ENCODE measurements at places on chromosomes 2 and 18. TPM values are rescaled to one million over a fixed set of nuclear protein-coding genes. Genes with fewer than 3 reads are reported as not detected.

Gene CXCR2
- not detected for total RNA-seq

DNA sequence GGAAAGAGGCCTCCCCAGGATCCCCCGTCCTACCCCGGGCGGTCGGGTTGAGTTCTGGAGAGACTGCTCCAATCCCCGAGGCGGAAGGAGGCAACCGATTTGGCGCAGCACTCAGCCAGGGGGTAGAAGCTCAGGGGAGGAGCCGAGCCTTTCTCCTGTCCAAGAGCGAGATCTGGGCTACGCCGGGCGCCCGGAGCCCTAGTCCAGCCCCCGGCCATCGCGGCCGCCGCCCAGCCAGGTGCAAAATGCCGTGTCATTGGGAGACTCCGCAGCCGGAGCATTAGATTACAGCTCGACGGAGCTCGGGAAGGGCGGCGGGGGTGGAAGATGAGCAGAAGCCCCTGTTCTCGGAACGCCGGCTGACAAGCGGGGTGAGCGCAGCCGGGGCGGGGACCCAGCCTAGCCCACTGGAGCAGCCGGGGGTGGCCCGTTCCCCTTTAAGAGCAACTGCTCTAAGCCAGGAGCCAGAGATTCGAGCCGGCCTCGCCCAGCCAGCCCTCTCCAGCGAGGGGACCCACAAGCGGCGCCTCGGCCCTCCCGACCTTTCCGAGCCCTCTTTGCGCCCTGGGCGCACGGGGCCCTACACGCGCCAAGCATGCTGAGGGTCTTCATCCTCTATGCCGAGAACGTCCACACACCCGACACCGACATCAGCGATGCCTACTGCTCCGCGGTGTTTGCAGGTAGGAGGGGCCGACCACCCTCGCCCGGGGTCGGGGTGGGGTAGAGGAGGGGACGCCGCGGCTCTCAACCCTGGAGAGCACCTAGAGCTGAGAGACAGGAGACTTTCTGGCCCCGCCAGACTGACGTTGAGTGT, at the start of gene DYSF:
DYSF (plus strand) TSS at position 158 of the 817 bp plus-strand sequence.
- H3K27ac ChIP-seq, result no peak within 1 kb of the TSS
- peaks cover 16% of the 10 kb centered on the region for H3K27me3 ChIP-seq
- peaks cover 24% of the 10 kb centered on the region for H3K4me1 ChIP-seq
- H3K4me3 ChIP-seq, result peak within 1 kb of the TSS; percentile 45

Gene ASB18
- total RNA-seq, result not detected

GRCh38 chr18:79453816-79454735, 58.3 kb downstream of the NFATC1 start:
- no peak overlapping the region for H3K27ac ChIP-seq
- no peaks in the 10 kb centered on the region for H3K27me3 ChIP-seq
- no peak overlapping the region for H3K4me3 ChIP-seq
- no peak for DNase-seq

GRCh38 chr2:236663287-236664101, 93.9 kb downstream of the ACKR3 start:
- no peaks in the 10 kb centered on the region for H3K4me1 ChIP-seq
- no peaks in the 10 kb centered on the region for H3K36me3 ChIP-seq
- no peak overlapping the region for H3K4me3 ChIP-seq

Gene DSG1
- not detected for total RNA-seq

Gene BCL2
- 58.9 TPM for total RNA-seq

DNA sequence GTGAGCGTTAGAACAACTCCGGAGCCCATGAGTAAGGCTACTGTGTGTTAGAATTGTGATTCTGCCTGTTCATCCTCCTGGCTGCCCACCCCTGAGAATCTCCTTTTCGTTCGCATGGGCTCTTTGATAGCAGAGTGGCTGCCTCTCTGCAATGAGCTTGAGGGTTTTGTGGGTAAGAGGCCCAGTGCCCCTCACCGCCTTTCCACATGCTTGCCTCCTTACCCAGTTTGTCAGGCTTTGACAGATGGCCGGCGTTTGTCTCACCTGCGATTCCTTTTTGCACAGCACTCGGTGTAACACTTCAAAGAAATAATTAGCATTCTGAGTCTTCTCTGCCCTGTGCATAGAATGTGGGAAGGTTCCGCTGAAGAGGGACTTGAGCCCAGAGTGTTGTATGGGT, 138.0 kb downstream of the RHBDD1 start:
- H3K4me1 ChIP-seq, result peaks cover 3% of the 10 kb centered on the region
- DNase-seq, result no peak
- H3K36me3 ChIP-seq, result no peaks in the 10 kb centered on the region
- H3K27ac ChIP-seq, result no peak overlapping the region
- H3K4me3 ChIP-seq, result no peak overlapping the region
- H3K27me3 ChIP-seq, result no peaks in the 10 kb centered on the region

- no peak overlapping the region for H3K4me3 ChIP-seq
- no peak for DNase-seq
- no peak overlapping the region for H3K27ac ChIP-seq
- H3K27me3 ChIP-seq, result no peaks in the 10 kb centered on the region
- H3K4me1 ChIP-seq, result no peaks in the 10 kb centered on the region
These were observed 9.7 kb downstream of the CMPK2 start for GRCh38 chr2:6855860-6856547.

GRCh38 chr18:27600245-27600644, 415.1 kb upstream of the CHST9 start:
- H3K4me3 ChIP-seq, result no peak overlapping the region
- no peak overlapping the region for H3K27ac ChIP-seq
- H3K27me3 ChIP-seq, result no peaks in the 10 kb centered on the region
- no peaks in the 10 kb centered on the region for H3K4me1 ChIP-seq

DNA sequence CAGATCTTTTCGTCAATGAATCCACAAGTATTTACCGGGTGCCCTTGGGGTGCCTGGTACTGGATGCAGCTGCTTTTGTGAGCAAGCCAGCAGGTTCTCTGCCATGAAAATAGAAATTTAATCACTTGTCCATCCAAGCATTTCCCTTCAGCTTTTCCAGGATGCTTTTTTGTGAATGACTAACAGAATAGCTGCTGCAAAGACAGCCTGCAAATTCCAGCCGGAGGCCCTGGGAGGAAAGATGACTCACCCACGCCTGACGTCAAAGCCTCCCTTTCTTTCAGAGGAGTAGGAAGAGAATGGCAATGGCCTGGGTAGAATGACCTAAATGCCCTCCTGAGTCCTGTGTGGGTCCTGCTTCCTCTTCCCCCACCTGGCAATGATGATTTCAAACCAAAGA, 111.9 kb downstream of the AP1S3 start:
- no peak overlapping the region for H3K4me3 ChIP-seq
- no peak overlapping the region for H3K27ac ChIP-seq
- no peaks in the 10 kb centered on the region for H3K36me3 ChIP-seq

Gene MFF
- 64.6 TPM for total RNA-seq

GRCh38 chr2:8488001-8488738, 193.7 kb upstream of the ID2 start:
- H3K4me1 ChIP-seq, result peaks cover 39% of the 10 kb centered on the region
- no peaks in the 10 kb centered on the region for H3K36me3 ChIP-seq
- no peaks in the 10 kb centered on the region for H3K27me3 ChIP-seq
- H3K4me3 ChIP-seq, result peak overlapping the region; percentile 57

DNA sequence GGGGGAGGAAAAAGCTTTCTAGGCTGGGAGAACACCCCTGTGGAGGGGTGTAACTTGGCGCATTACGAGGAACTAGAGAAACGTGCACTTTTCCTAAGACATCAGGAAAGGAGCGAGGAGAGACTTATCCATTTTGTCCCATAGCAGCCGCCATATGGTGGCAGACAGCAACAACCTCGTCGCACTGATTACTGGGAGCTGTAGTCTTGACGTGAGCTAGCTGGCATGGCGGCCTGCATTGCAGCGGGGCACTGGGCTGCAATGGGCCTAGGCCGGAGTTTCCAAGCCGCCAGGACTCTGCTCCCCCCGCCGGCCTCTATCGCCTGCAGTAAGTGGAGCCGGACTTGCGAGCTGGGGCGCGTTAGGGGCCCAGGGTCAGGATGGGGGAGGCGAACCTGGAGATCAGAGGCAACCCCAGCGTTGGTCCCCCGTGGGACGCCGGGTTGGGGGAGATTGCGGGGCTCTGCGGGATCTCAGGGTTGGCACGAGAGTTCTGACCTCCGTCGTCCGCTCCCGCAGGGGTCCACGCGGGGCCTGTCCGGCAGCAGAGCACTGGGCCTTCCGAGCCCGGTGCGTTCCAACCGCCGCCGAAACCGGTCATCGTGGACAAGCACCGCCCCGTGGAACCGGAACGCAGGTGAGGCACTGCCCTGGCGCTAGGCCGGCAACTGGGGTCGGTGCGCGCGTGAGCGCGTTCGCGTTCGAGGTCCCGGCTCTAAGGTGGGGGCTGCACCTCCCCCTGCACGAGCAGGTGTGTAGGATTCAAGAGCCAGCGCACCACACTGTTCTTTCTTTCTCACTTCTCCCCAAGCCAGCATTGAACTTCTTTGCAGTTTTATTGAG, at the start of gene MRPL19:
MRPL19 (plus strand) TSS at position 201 of the 843 bp plus-strand sequence; CDS start at position 226, 25 bp downstream.
- peaks cover 13% of the 10 kb centered on the region for H3K36me3 ChIP-seq
- no peaks in the 10 kb centered on the region for H3K27me3 ChIP-seq
- peak; percentile 72 for DNase-seq
- peak within 1 kb of the TSS; percentile 82 for H3K27ac ChIP-seq
- peaks cover 6% of the 10 kb centered on the region for H3K4me1 ChIP-seq
- H3K4me3 ChIP-seq, result peak within 1 kb of the TSS; percentile 80

GRCh38 chr2:168603439-168603961, 147.4 kb downstream of the CERS6 start:
- no peaks in the 10 kb centered on the region for H3K27me3 ChIP-seq
- no peak overlapping the region for H3K27ac ChIP-seq
- H3K4me3 ChIP-seq, result no peak overlapping the region
- no peaks in the 10 kb centered on the region for H3K36me3 ChIP-seq
- no peaks in the 10 kb centered on the region for H3K4me1 ChIP-seq
- DNase-seq, result no peak

- H3K27ac ChIP-seq, result no peak overlapping the region
- peaks cover 19% of the 10 kb centered on the region for H3K4me1 ChIP-seq
- H3K4me3 ChIP-seq, result no peak overlapping the region
These were observed 129.7 kb upstream of the TTC39C start for GRCh38 chr18:23884681-23885375.
